ENCODE measurements at places on chromosomes 7 and 10. TPM values are rescaled to one million over a fixed set of nuclear protein-coding genes. Genes with fewer than 3 reads are reported as not detected.

The ZNF488 gene
- 0.07 TPM for total RNA-seq

The OR13A1 gene
- not detected for total RNA-seq

The FAM25A gene
- total RNA-seq = not detected

The RAMP3 gene
- 7.0 TPM for total RNA-seq

The PRPS1L1 gene
- not detected for total RNA-seq

The OR6B1 gene
- total RNA-seq = not detected

The CPA2 gene
- total RNA-seq = not detected

The SEMA3A gene
- total RNA-seq = 5.0 TPM

The EN2 gene
- not detected for total RNA-seq

The ELFN1 gene
- 0.84 TPM for total RNA-seq

The CRHR2 gene
- total RNA-seq = not detected

The PEX1 gene
- total RNA-seq = 8.5 TPM
